ENCODE measurements at places on chromosomes 1 and 21.

DNA sequence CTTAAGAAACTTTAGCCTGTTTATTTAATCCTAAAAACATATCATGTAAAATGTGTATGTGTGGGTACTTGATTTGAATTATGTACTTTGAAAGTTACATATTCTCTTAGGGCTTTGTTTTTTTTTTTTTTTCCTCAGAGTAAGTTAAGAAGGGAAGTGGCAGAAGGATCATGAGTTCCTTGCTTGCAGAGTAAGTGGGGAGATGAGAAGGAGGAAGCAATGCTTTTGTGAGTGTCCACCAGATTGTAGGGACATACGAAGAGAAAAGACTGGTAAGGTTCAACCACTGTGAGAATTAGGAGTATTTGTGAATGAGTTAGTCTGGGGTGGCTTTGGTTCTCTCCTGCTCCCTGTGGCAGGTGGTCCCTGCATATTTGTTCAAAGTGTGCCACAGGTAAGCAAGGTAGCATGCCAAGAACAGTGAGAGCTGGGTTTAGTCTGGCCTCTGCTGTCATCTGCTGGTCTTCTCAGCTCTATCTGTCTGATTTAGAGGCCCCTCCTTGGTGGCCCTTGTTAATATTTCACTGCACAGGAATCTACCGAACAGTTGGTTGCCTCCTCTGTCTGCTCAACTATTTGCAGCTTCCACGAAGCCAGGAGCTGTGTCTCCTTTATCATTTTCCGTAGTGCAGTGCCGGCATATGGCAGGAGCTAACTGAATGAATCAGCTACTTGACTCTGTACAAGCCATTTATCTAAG, 9.5 kb downstream of the DNM3 start:
- DNase-seq, result peak; percentile 32

DNA sequence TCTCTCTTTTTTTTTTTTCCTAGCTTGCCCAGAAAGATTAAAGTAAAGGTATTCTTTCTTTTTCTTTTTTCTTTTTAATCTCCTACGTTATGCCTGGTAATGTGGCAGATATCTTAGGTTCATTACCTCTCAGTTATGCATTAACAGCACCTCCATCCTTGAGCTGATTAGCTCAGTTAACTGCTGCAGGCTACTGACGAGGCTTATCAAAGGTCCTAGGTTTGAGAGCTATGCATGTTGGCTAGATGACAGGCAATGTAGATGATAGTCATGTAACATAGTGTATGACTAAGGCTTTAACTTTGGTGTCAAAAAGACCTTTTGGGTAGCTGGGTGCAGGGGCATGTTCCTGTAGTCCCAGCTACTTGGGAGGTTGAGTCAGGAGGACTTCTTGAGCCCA, 53.7 kb upstream of the CACYBP start:
- DNase-seq, result no peak

DNA sequence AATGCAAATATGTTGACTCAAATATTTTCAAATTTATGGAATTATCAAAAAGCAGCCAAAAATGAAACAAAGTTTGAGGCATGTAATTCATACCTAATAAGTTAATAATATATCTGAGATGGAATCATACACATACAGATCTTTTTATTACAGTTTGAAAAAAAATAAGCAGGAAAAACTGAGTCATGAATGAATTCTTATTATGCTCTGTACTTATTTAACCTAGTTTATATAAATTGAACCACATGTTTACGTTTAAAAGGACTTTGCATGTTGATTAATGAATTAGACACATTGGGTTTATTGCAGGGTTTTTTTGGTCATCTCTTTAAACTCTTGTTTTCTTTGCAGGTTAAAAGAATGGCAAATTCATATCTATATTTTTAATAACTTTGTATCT, 40.9 kb downstream of the CMPK1 start:
- DNase-seq, result no peak

DNA sequence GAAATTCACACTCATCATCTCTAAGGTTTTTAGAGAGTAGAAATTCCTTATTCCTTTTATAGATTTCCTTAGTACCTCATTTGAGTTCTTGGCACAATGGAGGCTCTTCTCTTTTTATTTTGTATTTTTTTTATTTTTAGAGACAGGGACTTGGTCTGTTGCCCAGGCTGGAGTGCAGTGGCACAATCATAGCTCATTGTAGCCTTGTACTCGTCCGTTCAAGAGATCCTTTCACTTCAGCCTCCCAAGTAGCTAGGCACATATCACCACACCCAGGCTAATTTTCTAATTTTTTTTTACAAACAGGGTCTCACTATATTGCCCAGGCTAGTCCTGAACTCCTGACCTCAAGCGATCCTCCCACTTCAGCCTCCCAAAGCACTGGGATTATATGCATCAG, 29.6 kb downstream of the RGL1 start:
- DNase-seq, result no peak

DNA sequence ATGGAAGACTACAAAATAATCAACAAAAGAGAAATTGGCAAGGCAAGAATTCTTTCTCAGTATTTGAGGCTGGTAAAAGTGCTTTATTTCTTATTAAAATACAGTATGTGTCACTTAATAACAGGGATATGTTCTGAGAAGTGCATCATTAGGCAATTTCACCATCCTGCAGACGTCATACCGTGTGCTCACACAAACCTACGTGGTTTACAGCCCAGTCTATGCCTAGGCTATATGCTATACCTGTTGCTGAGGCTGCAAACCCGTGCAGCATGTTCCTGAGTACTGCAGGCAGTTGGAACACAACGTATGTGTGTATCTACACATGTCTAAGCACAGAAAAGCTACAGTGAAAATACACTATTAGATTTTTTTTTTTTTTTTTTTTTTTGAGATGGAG, 2.7 kb upstream of the CCDC27 start:
- DNase-seq, result no peak

GRCh38 chr1:65260851-65261473, 48.4 kb upstream of the DNAJC6 start:
- DNase-seq, result peak; percentile 91

GRCh38 chr1:158177700-158178450, 2.8 kb upstream of the CD1D start:
- DNase-seq, result peak; percentile 83

GRCh38 chr1:153793973-153794615, 18.9 kb downstream of the SLC27A3 start:
- DNase-seq, result no peak

DNA sequence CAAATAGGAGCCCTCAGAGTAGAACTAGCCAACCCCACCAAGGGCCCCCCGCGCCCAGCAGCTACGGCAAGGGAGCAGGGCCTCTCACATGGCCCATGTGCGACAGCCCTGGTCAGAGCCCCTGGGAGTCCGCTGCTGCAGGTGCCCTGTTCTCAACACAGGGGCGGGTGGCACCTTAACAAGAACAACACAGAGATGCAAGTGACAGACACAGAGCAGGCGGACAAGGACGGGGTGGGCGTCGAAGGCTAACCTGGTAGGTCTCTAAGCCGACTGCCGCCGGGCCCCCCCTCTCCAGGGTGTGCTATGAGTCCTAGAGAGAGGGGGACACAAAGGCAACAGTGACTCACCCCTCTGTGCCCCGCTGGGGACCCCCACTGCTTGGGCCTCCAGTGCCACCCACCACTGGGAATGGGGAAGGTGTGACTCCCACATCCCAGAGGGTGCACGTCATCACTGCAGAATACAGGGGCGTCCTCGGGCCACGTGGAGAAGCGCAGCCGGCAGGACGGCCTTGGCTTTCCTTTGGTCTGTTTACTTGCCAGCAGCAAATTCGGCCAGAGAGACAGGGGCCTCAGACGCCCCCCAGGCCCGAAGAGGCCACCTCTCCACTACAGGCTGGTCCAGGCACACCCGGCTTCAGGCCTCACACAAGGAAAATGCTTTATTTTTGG, 44.8 kb downstream of the PRDM15 start:
- no peak for DNase-seq

GRCh38 chr1:113226148-113226547, 153.2 kb downstream of the LRIG2 start:
- no peak for DNase-seq

DNA sequence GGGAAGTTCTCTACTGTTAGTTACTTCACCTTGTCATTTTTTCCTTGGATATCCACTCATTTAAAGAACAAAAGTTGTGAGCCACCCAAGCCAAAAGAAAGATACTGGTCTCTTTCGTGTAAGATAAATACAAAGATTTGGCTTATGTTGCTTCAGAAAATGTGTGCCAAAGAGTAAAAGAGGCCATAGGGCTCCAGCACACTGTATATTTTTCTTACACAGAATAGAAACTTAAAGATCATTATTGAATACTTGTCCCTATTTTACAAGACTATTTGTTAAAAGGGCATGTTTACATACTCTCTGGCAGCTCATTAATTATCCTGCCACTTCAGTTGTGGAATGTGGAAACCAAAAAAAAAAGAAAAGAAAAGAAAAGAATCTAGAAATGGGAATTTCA, 284.2 kb upstream of the LRRC7 start:
- DNase-seq, result no peak

DNA sequence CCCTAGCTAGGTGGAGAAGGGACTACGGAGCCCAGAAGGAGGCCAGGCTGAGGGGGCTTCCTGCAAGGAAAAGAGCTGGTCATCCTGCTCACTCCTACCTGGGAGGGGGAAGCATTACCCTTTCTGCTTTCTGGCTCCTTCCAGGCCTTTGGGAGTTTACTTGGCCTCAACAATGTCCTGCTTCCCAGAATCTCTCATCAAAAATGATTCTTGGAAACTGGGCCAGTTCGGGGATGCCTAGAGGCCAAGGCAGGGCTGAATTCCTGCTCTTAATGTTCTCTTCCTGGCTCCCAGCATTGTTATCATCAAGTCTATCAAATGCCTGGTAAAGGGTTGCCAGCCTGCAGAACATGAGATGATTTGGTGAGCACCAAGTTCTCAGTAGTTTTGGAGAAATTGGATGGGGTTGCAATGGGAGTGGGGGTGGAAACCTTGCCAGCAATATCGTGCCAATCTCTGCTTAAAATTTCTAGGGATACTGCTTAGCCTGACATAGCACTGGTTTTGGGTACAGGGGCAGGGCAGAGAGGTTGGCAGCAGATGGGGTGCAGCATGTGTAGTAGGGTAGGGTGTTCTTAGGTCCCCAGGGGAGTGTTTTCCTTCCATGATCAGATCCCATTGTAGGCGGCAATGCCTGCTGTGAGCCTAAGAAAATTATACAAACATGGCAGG, 7.7 kb upstream of the PAFAH2 start:
- no peak for DNase-seq

DNA sequence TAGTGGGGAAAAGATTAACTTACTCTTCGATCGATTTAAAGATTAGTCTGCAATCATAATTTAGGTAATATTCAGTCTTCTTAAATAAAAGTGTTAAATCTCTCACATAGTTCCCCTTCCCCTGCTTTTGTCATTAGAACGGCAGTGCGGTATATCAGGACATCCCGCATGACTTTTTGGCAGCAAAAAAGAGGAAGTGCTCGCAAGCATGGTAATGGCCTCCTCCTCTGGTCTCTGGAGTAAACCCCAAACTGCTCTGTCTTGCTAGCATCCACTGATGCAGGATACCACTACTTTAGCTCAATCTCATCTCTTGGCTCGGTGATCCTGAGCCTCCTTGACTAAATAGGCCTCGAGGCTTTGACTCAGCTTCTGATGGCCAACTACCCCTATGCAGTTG, 78.7 kb upstream of the VAV3 start:
- peak; percentile 63 for DNase-seq

- no peak for DNase-seq
Measured at GRCh38 chr1:199843861-199844260, 183.6 kb upstream of the NR5A2 start.

GRCh38 chr1:3130268-3130667, 61.3 kb downstream of the PRDM16 start:
- DNase-seq, result no peak

DNA sequence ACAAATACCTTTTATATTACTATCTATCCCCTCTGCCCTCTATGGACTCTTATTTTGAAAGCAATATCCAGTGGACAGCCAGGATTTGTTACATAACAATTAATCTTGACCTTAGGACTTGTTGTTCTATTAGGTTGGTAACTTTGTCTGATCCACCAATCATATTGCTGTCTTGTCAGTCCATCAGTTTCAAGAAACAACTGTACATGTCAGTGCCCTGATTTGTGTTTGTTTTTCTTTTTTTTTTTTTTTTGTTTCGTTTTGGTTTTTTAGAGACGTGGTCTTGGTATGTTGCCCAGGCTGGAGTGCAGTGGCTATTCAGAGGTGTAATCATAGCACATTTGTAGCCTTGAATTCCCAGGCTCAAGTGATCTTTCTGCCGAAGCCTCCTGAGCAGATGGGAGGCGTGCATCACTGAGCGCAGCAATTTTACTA, 1.5 kb upstream of the SCP2 start:
- no peak for DNase-seq

DNA sequence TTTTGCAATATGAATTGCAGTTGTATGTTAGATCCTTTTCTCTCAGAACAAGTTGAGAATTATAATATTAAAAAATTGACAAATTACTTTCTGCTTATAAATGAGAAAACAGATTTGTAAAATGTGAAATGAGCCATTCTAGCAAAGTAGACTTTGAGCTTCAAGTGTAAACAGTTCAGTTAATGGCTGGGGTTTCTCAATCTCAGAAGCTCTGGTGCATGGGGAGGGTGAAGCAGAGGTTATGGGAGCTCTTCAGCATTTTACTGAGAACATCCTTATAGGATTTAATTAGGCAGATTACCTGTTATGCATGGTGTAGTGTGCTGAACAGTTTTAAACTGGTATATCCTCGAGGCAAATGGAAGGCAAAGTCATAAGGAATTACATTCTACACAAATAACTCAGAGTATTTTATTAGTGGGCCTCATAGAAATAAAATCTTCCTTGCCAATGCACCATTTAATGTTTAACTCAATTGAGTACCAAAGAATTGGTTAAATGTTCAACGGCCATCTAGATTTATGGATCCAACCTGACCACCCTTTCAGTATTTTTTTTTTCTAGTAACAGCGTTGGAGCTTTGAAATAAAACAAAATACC, 1143.6 kb upstream of the ADGRL2 start:
- no peak for DNase-seq

GRCh38 chr1:237041795-237042525, at the start of gene RYR2:
Gene RYR2, plus strand, starts transcription at chr1:237042184. Its CDS starts 338 bp downstream, at chr1:237042522.
- no peak for DNase-seq

DNA sequence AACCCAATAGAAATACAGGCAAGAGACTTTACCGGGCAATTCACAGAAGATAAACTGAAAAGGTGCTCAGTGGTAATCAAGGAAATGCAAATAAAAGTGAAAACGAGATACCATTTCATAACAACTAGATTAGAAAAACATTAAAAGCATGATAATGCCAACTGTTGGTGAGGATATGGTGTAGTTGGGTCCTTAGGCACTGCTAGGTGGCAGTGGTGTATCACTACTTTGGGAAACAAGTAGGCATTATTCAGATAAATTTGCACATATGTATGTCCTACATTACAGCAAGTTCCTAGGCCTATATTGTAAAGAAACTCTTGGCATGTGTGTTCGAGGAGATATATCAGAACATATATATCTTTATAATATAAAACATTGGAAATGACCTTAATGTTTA, 31.0 kb downstream of the AZIN2 start:
- no peak for DNase-seq
